Stromal cell of bone marrow (primary cell): ENCODE measurements at places on chromosomes 2 and 18.

DNA sequence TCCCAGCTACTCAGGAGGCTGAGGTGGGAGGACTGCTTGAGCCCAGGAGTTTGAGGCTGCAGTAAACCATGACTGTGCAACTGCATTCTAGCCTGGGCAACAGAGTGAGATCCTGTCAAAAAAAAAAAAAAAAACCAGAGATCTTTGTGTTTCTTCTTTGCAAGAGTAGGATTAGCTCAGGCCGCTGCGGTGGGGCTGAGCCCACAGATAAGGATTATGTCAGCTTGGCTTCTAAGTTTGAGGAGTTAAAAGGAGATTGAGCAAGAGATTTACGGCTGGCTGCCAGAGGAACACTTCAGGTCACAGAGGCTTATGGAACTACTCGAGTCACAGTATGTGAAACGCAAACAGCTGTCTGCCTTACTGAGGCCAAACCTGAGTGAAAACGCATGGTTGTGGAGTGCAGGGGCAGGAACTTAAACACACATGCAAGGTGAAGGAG, 146.7 kb upstream of the L3MBTL4 start:
- DNase-seq = no peak

DNA sequence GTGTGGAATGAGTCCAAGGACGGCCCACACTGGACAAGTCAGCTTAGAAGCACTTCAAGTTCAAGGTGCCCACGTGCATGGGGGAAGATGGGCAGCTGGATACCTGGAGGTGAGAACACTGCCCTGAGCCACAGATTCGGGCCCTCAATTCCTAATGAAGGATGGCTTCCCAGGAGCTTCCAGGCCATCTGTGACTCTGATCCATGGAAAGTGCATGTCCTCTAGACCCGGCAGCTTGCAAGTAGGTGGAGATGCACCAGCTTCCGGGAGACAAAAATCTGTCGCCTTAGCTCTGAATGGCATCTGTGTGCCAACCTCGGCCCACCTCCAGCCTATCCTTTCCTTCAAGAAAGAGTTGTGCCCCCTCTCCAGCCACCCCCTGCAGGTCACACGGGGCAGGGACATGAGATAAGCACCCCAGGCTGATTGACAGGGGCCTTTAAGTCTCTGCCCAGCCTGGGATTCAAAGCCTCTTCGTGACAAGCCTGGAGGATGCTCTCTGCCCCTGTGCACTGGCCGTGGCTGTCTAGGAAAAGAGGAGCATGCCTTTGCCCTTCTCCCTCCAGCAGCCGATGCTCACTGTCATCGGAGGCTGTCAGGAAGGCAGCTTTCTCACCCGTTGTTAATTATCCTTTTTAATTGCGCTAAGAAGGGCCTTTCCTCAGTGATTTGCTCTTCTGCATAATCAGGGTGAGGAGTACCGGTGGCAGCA, 65.5 kb downstream of the BIN1 start:
- DNase-seq = no peak

DNA sequence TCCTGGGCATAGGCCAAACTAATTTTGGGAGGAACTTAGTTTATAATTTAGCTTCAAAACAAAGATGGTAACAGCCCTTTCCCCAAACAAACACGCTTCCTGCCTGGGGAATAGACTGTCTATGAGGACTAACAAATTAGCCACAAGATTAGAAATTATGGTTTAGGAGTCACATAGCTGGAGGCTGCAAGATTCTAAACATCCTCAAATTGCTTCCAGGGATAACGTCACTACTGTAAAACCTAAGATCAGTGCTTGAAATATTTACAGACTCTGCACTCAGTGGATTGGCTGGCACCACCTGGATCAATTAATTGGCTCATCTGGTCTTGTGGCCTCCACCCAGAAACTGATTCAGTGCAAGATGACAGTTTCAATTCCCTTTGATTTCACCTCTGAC, 118.0 kb upstream of the TACR1 start:
- no peak for DNase-seq

DNA sequence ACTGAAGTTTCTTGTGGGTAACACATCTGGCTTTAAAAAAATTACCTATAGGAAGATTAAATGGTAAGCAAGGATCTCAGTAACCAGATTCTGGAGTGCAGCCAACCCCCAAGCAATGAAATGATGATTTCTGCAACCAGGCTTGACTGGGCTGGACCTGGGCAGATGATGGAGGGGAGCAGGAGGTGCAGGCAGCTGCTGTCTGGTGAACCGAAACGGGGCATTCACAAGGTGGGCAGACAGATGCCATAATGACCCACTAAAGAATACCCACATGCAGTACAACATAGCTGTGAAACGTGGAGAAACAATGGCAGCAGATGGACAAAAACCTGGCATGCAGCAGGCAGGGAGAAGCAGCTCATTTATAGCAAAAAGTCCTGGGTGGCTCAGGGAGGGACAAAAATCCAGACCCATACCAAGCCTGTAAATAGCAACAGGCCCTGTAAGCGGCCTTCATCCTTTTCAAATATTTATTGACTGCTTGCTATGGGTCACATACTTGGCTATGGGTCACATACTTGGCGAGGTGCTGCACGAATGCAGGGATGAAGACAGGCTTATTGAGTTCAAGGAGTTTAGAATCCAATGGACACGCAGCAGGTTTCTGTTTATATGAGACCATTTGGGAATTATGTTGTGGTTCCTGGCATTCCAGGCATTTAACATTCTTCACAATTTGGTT, 244.7 kb downstream of the HRH4 start:
- no peak for DNase-seq

- DNase-seq = no peak
Measured at GRCh38 chr2:160042054-160042453, 20.4 kb downstream of the PLA2R1 start.

GRCh38 chr2:109234355-109234754, 105.3 kb downstream of the SH3RF3 start:
- DNase-seq = no peak

- no peak for DNase-seq
Measured at GRCh38 chr2:218060118-218060517, 8.9 kb upstream of the RUFY4 start.

DNA sequence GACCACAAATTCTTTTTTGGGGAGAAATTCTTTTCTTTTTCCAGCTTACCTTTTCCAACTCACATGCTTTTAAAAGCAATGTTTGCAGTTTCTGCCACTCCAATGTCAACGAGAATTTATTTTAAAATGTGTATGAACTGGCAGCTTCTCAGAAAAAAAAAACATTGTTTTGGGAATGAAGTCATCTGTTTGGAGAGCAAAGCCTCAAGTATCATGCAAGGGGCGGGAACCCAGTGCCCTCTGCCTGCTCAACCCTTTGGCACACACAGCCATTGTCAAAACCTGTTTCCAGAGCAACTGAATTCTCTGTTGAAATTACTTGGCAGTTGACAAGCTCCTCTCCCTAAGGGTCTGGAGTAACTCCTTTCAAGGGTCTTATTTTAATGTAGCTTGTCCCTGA, 128.5 kb downstream of the QPCT start:
- peak; percentile 93 for DNase-seq

- no peak for DNase-seq
Measured at GRCh38 chr2:169080250-169081069, 11.1 kb downstream of the DHRS9 start.

GRCh38 chr2:160409480-160409879, 84.1 kb downstream of the RBMS1 start:
- DNase-seq = no peak

DNA sequence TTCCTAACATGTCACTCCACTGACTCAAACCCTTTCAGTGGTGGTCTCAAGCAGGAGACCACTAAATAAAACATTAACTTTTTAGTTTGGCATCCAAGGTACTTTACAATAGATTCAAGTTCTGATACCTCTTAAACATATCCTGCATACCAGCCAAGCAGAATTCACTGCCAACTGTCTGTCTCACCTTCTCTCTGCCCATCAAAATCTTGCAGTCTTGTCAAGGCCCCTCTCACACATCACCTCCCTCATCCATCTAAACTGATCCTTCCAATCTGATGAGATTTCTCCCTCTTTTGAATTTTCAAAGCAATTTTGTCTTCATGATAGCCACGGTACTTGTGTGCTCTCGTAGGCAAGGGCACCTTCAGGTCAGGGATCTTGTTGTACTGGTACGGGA, 43.7 kb downstream of the SATB2 start:
- no peak for DNase-seq

DNA sequence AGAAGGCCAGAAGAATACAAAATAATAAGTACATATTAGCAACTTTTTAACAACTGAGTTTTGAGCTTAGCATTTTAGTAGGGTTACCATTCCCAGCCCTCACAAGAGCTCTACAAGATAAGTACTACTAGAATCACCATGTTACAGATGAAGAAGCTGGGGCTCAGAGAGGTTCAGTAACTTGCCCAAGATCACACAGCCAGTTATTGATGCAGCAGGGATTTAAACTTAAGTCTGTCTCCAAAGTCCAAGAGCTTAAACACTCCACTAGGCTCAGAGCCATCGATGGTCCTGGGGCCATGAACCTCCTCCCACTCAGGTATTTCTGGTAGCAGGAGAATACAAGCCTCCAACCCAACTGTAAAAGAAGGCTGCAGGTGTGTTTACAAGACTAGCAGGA, 30.8 kb downstream of the TNS1 start:
- DNase-seq = no peak

DNA sequence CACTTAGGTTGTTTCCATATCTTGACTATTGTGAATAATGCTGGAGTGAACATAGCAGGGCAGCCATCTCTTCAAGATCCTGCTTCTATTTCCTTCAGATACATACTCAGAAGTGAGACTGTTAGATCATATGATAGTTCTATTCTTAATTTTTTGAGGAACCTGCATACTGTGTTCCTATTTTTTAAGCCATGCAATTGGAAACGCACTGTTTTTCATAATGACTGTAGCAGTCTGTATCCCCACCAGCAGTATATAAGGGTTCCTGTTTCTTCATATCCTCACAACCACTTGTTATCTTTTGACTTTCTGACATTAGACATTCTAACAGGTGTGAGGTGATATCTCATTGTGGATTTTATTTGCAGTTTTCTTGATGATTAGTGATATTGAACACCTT, 15.5 kb downstream of the NEURL3 start:
- DNase-seq = no peak

- DNase-seq = no peak
Measured at GRCh38 chr2:105631922-105632321, 112.8 kb upstream of the NCK2 start.

DNA sequence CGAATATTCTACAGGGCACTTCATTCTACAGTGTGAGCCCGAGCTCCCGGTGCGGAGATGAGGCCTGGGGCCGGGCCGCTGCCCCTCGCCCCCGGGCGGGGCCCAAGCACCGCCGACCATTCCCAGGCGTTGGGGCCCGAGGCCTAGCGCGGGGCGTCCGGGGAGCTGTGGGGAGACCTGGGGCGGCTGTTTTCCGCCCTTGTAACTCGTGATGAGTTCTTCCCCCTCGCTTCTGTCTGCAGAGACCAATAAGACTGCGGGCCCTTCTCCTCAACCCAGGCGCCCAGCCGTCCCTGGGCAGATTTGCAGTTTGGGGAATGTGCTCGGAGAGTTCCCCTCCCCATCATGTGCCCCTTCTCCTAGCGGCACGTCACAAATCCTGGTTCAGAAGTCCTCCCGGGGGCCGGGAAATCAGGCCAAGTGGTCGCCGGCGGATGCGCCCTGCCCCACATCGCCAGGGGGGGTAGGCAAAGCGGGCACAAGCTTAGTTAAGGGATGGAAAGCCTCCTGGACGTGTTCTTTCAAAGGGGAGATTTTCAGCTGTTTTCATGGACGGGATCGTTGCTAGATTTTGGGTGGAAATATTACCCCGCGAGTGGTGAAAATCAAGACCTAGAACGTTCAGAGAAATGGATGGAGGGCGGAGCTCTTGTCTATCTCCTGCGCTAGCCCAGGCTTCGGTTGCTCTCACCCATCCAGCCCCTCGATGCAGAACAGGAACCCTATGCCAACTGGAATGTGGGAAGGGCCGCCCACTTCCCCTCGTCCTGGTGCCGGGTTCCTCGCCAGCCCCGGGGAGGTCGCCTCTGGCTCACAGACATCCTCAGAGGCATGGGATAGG, 18.8 kb upstream of the HAAO start:
- no peak for DNase-seq

DNA sequence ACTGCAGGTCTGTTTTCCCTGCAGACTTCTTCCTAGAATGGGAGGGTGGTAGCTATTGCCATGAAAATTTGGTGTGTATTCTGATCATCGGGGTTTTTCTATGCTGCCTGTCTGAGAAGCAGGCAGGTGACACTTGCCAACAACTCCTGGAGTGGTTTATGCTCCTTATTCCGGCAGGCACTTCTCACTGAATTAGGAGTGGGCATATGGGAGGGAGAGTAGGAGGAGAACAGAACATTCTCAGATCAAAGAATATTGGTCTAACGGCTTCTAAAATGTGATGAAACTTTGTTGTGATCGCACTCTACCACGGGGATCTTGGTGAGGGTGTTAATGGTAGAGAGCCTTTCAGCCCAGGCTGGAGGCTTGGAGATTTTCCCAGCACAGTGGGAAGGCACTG, 480.8 kb downstream of the PLCL1 start:
- DNase-seq = no peak

GRCh38 chr18:34965566-34965965, 75.6 kb upstream of the MAPRE2 start:
- DNase-seq = no peak

GRCh38 chr2:182132605-182133004, 147.0 kb downstream of the PPP1R1C start:
- no peak for DNase-seq

DNA sequence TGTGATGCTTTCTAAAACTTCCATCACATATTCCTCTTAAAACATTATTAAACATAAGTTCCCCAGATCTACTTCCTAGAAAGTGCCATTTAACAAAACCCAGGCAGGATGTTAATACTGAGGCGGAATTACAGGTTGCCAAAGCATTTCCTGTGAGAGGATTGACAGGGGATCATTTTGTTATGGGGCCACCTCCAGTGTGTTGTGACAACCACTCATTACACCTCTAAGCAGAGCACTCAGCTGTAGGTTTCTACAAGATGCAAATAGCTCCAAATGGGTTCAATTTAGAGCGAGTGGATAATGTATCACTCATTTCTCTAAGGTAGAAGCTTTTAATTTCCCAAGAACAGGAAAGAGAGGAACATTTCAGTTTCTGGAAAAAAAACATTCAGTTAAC, 1429.5 kb upstream of the ACVR2A start:
- no peak for DNase-seq

DNA sequence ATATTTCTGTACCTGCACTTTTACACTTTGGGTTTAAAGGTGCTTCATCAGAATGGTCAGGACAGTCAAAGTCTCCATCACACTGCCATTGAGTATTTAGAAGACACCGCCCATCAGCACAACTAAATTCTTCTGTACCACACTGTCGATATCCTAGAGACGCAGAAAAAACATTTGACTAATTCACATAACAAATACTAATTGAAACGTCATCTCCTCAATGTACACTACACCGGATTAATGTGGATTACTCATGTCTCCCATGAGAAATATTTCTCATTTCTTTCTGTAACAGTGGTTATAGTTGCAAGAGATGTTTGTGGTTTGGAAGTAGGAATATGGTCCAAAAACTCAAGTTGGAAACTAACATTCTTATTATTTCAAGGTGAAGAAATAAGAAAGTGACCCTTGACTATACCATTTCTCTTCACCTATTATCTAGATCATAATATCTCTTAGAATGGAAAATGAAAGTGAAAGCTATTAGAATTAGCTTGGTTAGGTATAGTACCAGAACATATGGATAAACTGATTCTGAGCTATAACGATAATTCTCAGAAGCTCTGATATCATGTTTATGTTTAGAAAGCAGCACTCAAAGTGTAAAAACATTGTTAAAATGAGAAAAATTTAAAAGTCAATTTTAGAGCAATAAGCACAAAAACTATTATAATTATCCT, 1627.7 kb downstream of the LRP1B start:
- DNase-seq = peak; percentile 86

- DNase-seq = no peak
Measured at GRCh38 chr2:120622159-120622869, 113.4 kb upstream of the GLI2 start.

- DNase-seq = no peak
Measured at GRCh38 chr18:25080211-25080610, 271.8 kb downstream of the ZNF521 start.
